ENCODE measurements at places on chromosomes 7 and 10.

- DNase-seq, result no peak
Observed at GRCh38 chr10:100109670-100110069, 28.0 kb upstream of the CPN1 start.

DNA sequence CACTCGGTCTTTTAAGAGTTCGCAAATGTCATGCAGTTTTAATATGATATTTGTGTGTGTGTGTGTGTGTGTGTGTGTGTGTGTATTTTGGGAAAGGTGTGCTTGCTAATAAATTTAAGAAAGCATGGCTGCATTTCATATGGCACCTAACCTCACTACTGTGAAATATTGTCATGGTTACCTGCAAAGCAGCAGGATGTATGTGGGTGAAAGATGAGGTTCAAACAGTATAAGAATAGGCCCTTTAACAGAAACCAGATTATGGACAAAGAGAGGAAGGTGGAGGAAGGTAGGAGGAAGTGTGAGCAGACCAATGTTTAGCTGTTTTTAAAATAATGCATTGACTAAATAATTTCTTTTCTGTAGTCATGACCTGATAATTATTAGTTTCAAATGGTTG is 73.5 kb upstream of the CACNA2D1 start:
- no peak for DNase-seq

DNA sequence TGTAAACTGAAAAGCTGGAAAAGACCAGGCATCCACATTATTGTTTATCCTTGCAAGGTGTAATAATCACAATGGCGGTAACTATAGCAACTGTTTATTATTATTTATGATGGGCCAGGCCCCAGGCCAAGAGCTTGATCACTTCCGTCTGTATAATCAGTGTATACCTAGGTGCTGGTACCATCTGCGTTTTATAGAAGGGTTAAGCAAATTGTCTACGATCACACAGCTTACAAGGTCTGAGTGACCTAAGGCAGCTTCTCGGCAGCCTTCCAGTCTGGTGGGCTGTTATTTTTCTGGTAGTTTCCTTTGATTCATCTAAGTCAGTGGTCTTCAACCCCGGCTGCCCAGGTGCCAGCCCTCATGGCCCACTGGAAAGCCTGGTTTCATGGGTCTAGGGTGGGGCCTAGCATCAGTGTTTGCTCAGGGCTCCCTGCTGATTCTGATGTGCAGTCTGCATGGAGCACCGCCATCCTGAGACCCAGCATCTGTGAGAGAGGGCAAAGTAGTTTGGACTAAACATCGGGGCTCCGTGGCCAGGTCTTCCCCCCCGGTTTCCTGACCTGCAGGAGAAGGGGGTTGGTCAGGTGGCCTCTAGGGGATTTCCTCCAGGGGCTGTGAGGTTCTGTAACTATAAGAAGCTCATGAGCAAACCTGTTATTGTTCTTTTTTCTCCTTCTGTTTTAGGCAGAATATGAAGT is 146.4 kb downstream of the RGS10 start:
- no peak for DNase-seq

DNA sequence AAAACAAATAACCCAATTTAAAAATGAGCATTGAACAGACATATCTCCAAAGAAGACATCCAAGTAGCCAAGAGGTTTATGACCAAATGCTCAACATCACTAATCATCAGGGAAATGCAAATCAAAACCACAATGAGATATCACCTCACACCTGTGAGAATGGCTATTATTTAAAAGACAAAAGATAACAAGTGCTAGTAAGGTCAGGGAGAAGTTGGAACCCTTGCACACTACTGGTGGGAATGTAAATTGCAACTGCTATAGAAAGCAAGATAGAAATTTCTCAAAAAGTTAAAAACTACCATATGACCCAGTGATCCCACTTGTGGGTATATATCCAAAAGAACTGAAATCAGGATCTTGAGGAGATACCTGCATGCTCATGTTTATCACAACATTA is 49.5 kb downstream of the SGMS1 start:
- no peak for DNase-seq

DNA sequence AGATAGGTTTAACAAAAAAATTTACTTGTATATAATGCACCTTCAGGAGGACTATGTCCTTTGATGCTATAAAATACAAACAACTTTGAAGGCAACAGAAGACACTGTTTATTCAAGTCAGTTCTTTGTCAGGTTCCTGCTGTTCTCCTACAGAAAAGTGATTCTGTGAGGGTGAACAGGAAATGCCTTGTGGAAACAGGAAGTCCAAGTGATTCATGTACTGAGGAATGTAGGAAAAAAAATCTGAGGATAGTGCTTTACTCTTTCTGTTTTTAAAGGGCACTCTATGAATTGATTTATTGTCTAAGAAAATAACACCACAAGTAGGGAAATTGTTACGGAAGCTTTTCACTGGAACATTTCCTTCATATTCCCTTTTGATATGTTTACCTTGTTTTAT is 171.9 kb downstream of the HDAC9 start:
- DNase-seq, result no peak

DNA sequence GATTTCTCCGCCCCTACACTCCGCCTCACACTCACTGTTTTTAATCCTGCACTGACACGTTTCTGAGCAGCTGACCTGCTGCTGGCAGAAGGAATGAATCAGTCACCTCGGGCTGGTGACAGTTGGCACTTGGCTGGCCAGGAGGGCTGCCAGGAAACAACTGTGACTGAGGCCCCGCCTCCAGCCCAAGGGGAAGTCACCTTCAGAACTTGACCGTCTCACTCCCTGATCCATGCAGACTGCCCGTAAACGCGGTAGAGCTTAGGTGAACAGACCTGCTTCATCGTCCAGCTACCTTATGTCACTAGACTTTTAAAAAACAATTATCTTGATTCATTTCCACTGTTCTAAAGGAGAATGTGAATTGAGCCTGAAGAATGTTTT is 107.5 kb downstream of the DOCK1 start:
- peak; percentile 36 for DNase-seq

GRCh38 chr10:77417806-77418640 is 219.6 kb downstream of the KCNMA1 start:
- DNase-seq, result peak; percentile 53

DNA sequence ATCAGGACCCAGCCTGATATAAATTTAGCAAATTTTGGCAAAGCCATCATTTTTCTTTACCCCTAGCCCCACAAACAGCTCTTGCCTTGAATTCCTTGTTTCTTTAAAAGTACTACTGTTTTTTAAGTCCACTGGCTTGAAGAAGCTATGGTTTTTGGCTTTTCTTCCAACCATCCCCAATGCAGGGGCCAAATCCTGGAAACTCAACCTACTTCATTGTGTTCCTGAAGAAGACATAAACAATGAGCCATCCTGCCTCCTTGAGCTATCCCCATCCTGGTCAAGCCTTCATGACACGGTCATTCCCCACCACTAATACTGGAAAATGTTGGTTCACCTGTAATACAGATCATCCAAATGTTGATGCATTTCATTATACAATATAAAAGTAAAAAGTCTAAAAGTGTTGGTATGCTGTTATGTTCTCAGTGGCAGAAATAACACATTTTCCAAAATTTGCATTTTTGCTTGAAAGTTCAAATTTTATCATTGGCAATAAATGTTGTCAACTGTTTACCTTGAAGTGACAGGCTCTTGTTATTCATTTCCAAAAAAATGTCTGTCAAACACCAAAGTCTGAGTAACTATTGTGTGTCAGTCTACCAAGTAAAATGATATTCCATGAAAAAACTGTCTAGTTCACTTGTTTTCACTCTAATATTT is 92.2 kb downstream of the DOCK4 start:
- no peak for DNase-seq

DNA sequence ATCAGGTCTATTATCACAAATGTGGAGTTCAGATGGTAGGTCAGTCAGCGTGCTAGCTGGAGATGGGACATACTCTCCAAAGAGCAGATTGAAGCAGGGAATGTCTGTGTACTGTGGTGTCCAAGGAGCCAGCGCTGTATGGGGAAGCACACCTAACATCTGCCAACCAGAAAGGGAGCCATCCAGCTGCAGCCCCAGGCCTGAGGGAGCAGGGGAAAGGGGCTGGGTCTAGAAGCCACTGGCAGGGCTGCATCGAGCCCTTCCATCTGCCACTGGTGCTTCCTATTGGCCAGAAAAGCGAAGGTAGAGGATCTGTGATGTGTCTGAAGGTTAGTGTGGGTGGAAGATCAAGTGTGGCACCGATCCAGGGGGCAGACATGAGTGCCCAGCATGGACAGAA is 8.0 kb upstream of the RAMP3 start:
- DNase-seq, result peak; percentile 48

- DNase-seq, result no peak
Observed at GRCh38 chr7:2031451-2031845, 201.3 kb downstream of the MAD1L1 start.

GRCh38 chr10:103835096-103836050 is 20.0 kb downstream of the SH3PXD2A start:
- peak; percentile 91 for DNase-seq

GRCh38 chr7:123148813-123149212 is 51.0 kb downstream of the SLC13A1 start:
- DNase-seq, result no peak

GRCh38 chr10:33276282-33276923 is 58.1 kb downstream of the NRP1 start:
- no peak for DNase-seq

DNA sequence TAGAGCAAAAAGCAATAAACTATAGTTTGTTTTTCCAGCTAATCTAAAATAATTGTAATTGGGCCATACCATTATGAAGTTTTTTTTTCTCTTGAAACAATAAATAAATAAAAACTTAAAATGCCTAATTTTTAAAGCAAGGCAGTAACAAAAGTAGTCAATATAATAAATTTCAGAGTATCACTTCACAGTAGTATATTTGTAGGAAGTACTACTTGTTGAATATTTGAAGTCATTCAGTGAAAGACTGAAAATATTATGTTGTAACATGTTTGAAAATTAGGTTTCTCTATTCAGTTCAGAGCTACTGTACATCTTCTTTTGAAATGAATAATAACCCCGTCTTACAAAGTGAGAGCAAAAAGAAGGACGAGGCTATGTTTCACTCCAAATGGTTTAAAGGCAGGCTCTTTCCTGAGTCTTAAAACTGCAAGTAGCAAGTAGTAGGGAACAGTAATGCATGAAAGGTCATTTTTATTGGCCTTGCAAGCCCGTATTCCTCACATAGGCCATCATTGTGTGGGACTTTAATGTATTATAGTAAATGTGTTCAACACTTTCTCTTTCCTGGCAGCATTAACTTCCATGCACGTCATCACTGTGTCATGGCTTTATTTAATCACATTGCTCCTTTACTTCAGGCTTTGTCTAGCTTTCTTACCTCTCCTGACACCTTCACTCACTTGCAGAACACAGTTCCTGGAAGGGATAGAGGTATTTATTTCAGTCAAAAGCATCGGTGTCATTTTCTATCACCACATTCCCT is 141.4 kb downstream of the VTI1A start:
- DNase-seq, result no peak

DNA sequence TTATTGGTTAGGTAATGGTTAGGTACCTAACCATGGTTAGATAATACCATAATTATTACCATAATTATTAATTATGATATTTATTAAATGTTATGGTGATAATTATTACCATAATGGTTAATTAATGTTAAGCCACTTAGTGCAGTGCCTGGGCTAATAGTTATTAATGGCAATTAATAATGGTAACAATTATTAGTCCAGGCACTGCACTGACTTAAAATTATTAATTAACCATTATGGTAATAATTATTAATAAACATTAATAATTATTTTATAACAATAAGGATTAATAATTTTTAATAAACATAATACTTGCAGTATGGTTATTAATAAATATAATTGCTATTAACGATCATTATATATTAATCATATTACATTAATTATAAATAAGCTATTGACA is 604.0 kb downstream of the CALN1 start:
- no peak for DNase-seq

- no peak for DNase-seq
Observed at GRCh38 chr10:22581461-22581860, 132.9 kb downstream of the PIP4K2A start.

GRCh38 chr7:109950821-109951564 is 1139.9 kb upstream of the LRRN3 start:
- DNase-seq, result no peak

DNA sequence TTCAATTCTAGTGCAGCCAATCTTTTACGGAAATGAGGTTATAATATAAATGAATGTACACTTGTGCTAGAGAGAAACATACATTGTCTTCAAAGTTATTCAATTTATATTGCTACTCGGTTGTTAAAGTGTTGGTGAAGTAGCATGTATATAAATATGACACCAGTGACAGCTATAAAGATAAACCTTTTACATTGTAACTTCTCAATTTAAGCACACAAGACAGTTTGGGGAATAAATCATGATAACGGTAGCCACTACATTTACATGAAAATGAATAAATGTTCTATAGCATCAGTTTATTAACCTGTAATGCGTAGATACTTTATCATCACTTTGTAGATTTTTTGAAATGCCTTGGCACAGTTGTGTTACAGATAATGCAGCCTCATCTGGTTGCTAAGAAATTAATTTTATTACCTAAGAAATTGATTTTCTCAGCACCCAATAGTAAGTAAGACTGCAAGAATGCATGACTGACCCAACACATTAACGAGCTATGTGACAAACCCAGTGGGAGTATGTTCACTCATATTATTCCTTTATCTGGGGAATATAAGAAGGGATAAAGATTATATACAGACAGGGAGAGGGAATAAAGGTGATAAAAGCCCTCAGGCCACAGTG is 283.9 kb upstream of the NPVF start:
- DNase-seq, result no peak

- no peak for DNase-seq
Observed at GRCh38 chr10:51176976-51177695, 102.8 kb downstream of the PRKG1 start.

DNA sequence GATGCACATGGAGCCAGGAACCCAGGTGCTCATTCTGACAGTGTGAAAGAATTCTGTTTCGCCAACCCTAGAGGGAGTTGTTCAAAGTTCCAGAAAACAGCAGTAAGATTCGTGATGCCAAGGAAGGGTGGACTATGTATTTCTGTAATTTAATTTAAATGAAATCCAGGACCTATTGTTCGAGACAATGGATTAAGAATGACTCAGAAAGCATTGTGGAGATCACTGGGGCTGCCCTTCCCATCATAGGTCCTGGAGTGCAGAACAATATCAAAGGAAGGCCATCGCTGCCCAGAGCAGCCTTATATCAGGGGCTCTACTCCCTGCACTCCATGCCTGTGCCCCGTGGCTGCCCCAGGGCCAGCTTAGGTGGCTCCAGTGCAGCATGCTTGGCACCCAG is 32.1 kb upstream of the CALD1 start:
- no peak for DNase-seq

GRCh38 chr7:16526742-16527540 is at the start of gene LRRC72:
Gene LRRC72 (plus strand): TSS chr7:16526825. CDS start chr7:16526953, 128 bp downstream.
- DNase-seq, result no peak

DNA sequence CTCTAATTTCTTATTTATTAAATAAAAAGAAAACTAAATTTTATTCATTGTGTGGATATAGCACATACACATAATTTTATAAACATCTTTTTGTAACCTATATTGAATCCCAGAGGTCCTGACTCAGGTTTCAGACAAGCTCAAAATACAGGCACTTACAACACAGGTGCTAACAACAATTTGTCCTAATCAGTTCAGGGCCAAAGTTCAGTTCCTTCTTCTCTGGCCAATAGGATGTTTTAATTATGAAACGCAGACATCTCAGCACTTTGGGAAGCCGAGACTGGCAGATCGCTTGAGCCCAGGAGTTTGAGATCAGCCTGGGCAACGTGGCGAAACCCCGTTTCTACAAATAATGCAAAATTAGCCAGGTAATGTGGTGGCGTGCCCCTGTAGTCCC is 15.0 kb downstream of the RPA3 start:
- no peak for DNase-seq

- no peak for DNase-seq
Observed at GRCh38 chr7:85464042-85464651, 277.3 kb upstream of the SEMA3D start.

GRCh38 chr7:74453322-74454011 is at the start of gene GTF2IRD1:
Gene GTF2IRD1 (plus strand): TSS chr7:74453906. CDS start chr7:74508081, 54,175 bp downstream.
- DNase-seq, result peak; percentile 83

All from tibial artery (tissue), 4 donors.